Activated CD8-positive, alpha-beta T cell treated with anti-CD3 and anti-CD28 coated beads for 36 hours (primary cell): ENCODE measurements at places on chromosomes 3 and 15. TPM values are rescaled to one million over a fixed set of nuclear protein-coding genes. Genes with fewer than 3 reads are reported as not detected.

Gene GNAT1
- 0.11 TPM for total RNA-seq

Gene CSPG4
- not detected for total RNA-seq

- H3K4me3 ChIP-seq = no peak overlapping the region
- H3K27ac ChIP-seq = no peak overlapping the region
- H3K27me3 ChIP-seq = no peaks in the 10 kb centered on the region
- H3K4me1 ChIP-seq = no peaks in the 10 kb centered on the region
- H3K36me3 ChIP-seq = no peaks in the 10 kb centered on the region
- no peak for DNase-seq
Observed at GRCh38 chr3:177440456-177441104, 243.3 kb upstream of the TBL1XR1 start.

GRCh38 chr15:57323806-57324589 lies 52.3 kb upstream of the CGNL1 start:
- H3K27me3 ChIP-seq = peaks cover 3% of the 10 kb centered on the region
- no peak overlapping the region for H3K27ac ChIP-seq
- no peak overlapping the region for H3K4me3 ChIP-seq
- peak; percentile 36 for DNase-seq
- H3K36me3 ChIP-seq = no peaks in the 10 kb centered on the region
- H3K4me1 ChIP-seq = peaks cover 5% of the 10 kb centered on the region

DNA sequence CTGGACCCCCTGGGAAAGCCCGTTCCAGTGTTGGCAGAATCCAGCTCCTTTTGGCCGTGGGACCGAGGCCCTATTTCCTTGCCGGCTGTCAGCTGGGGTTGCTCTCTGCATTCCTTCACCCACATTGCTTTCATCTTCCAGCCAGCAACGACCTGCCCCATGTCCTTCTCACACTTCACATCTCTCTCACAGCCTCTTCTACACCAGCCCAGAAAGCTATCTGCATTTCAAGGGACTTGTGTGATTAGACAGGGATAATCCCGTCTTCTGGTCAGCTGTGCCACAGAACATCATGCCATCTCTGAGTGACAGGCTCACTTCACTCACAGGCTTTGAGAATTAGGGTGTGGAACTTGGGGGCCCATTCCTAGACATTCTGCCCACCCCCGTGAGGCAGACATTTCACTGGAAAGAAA lies 16.4 kb downstream of the EFCC1 start:
- peak overlapping the region; percentile 72 for H3K27ac ChIP-seq
- DNase-seq = no peak
- H3K36me3 ChIP-seq = no peaks in the 10 kb centered on the region
- H3K4me3 ChIP-seq = no peak overlapping the region

Gene MCCC1
- total RNA-seq = 35.0 TPM

- DNase-seq = no peak
- no peak overlapping the region for H3K4me3 ChIP-seq
- no peaks in the 10 kb centered on the region for H3K27me3 ChIP-seq
- no peaks in the 10 kb centered on the region for H3K4me1 ChIP-seq
- no peaks in the 10 kb centered on the region for H3K36me3 ChIP-seq
- H3K27ac ChIP-seq = no peak overlapping the region
Observed at GRCh38 chr3:65851827-65852226, 186.9 kb downstream of the MAGI1 start.

- H3K4me3 ChIP-seq = no peak overlapping the region
- H3K27me3 ChIP-seq = no peaks in the 10 kb centered on the region
- H3K27ac ChIP-seq = no peak overlapping the region
Observed at GRCh38 chr3:58948018-58948417, 101.8 kb downstream of the CFAP20DC start.

GRCh38 chr3:31922962-31923361 lies 58.1 kb downstream of the OSBPL10 start:
- H3K4me1 ChIP-seq = peaks cover 25% of the 10 kb centered on the region
- DNase-seq = no peak
- no peak overlapping the region for H3K4me3 ChIP-seq
- peaks cover 3% of the 10 kb centered on the region for H3K27me3 ChIP-seq

- no peak for DNase-seq
- no peak overlapping the region for H3K27ac ChIP-seq
- H3K36me3 ChIP-seq = no peaks in the 10 kb centered on the region
- no peak overlapping the region for H3K4me3 ChIP-seq
Observed at GRCh38 chr3:131704098-131704497, 201.3 kb upstream of the MRPL3 start.

GRCh38 chr3:122350814-122351418 lies 25.9 kb downstream of the CSTA start:
- H3K27me3 ChIP-seq = peaks cover 2% of the 10 kb centered on the region
- no peak overlapping the region for H3K27ac ChIP-seq
- peak; percentile 48 for DNase-seq

Gene DUOX1
- not detected for total RNA-seq

Gene LOXL1
- 1.6 TPM for total RNA-seq

- peaks cover 1% of the 10 kb centered on the region for H3K27me3 ChIP-seq
- peaks cover 9% of the 10 kb centered on the region for H3K4me1 ChIP-seq
- H3K27ac ChIP-seq = no peak overlapping the region
- no peak for DNase-seq
- no peaks in the 10 kb centered on the region for H3K36me3 ChIP-seq
- no peak overlapping the region for H3K4me3 ChIP-seq
Observed at GRCh38 chr15:92724144-92724543, 68.6 kb upstream of the FAM174B start.

DNA sequence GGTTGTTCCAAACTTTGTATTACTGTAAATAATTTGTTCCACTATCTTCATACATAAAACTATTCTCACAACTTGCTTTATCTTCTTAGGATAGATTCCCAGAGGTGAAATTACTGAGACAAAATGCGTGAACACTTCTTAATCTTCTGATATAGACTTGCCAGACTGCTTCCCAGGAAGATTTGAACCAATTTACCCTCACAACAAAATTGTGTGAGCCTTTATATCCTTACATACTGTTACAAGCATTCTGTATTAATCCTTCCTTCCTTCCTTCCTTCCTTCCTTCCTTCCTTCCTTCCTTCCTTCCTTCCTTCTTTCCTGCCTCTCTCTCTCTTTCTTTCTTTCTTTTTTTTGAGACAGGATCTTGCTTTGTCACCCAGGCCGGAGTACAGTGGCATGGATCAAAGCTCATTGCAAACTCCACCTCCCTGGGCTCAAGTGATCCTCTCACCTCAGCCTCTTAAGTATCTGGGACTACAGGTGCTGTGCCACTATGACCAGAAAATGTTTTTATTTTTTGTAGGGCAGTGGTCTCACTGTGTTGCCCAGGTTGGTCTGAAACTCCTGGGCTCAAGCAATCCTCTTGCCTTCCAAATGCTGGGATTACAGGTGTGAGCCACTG lies 57.1 kb upstream of the SSR3 start:
- H3K27ac ChIP-seq = no peak overlapping the region
- H3K27me3 ChIP-seq = peaks cover 10% of the 10 kb centered on the region
- no peak overlapping the region for H3K4me3 ChIP-seq
- no peak for DNase-seq
- H3K4me1 ChIP-seq = peaks cover 14% of the 10 kb centered on the region

Gene CPA3
- total RNA-seq = not detected

GRCh38 chr3:147589016-147589415 lies 179.9 kb downstream of the ZIC1 start:
- H3K36me3 ChIP-seq = no peaks in the 10 kb centered on the region
- H3K4me3 ChIP-seq = no peak overlapping the region
- no peak for DNase-seq
- H3K27ac ChIP-seq = no peak overlapping the region

DNA sequence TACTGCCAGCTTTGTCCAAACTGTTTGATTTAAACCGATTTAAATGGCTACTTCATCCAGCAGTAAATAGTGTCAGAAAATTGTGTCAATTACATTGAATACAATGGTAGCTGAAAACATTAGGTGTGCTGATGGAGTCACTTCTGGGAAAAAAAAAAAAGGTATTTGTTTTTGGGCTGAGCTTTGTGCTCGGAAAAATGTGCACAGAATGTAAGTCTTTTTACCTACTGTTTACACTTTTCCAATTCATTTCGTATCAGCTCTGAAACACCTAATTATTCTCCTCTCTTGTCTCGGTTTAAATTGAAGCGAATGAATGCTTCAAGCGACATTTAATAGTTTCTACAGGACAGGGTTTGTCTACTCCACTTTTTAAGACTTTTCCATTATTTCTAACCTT lies 1078.4 kb downstream of the ROBO1 start:
- no peaks in the 10 kb centered on the region for H3K27me3 ChIP-seq
- no peak overlapping the region for H3K4me3 ChIP-seq
- H3K27ac ChIP-seq = no peak overlapping the region
- no peaks in the 10 kb centered on the region for H3K36me3 ChIP-seq
- no peak for DNase-seq
